ENCODE measurements at places on chromosomes 5 and 9.

DNA sequence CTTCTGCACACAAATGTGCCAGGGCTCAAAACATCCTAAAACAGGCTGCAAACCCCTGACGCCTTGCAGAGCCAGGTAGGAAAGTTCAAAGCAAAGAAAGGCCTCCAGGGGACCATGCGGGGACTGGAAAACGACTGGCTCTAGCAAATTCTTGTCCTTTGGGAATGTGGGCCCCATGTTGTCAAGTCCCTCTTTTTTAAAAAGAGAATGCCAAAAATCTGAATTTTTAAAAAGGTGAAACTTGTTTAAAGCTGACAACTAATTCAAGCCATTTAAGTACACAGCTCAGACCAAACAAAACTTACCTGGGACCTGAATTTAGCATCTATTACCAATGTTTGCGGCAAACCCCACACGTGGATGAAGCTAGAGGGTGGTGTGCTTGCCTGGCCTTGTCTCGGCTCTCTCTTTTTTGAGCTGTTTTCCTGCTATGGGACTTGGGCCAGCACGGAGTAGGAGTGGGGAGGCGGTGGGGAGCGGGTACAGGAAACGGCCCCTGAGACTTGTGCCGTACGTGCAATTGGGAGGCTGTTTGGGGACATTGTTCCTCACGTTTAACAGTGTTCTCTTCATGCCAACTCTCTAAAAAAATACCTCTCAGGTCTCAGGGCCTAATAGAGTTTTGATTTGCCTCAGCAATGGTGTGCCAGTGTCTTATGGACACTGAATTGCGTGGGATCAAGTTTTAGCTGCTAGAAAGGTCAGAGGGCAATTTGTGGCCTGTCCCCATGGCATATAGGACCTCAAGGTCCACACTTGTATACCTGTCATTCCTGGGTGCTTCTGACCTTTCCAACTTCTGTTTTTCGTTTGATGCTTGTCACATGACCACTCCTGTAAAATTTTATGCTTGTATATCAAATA is 15.1 kb upstream of the PHF19 start:
- no peak for DNase-seq

DNA sequence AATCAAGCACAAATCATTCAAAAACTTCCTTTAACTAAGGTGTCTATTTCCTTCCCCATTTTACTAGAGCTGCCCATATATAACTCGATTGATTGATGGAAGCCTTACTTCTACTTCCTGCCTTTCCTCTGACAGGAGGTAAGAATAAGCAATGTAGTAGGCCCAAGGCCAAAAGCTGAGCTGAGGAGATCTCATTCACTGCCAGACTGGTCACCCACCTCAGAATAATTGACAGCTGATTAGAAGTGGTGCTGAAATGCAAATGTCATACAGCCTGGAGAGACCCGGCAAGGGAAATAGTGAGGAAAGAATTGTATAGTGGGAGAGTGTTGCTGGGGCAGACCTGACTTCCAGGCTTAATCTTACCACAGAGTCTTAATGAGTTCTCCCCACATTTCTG is 239.9 kb downstream of the SAXO1 start:
- no peak for DNase-seq

DNA sequence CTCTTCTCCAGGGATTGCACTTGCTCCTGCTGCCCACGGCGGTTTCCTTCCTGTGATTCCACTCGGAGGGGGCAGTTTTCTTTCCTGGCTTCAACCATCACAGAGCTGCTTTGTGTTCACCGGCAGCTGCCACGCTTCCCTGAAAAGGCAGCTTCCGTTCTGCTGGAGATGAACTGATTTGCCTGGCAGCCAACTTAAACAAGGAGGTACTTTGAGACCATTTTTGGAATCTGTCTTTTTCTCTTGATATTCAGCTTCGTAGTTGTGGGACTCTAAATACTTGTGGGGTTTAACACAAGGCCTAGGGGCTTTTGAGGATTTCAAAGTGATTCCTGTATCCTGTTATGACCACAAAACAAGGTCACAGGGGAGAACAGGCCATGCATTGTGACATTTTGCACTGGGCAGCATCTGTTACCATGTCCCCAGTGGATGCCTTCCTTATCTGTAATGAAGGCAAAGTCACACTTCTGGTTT is 192.0 kb downstream of the MTRR start:
- no peak for DNase-seq

- no peak for DNase-seq
These were observed 18.7 kb upstream of the ICE1 start for GRCh38 chr5:5403741-5404140.

- no peak for DNase-seq
These were observed 253.1 kb upstream of the EDIL3 start for GRCh38 chr5:84637662-84638375.

- no peak for DNase-seq
These were observed 86.3 kb upstream of the IER5L start for GRCh38 chr9:129264388-129264787.

DNA sequence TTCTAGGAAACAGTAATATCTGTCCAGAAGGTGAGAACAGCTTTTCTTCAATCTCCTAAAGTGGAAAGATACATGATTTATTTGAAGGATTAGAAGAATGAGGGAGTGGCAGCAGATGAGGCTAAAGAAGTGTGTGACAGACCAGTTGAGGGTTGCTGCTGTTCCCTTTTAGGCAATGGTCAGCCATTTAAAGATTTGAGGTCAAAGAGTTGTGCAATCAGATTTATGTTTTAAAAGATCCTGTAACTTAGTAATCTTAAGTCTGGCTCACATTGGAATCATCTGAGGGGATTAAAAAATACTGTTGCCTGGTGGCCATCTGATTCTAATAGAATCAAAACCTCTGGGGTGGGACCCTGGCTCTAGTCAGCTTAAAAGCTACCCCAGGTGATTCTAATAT is 4.3 kb upstream of the SGCD start:
- no peak for DNase-seq

- DNase-seq, result no peak
These were observed 330.8 kb downstream of the FER start for GRCh38 chr5:109078448-109078847.

GRCh38 chr5:148376198-148376597 is 7.6 kb upstream of the FBXO38 start:
- DNase-seq, result no peak

DNA sequence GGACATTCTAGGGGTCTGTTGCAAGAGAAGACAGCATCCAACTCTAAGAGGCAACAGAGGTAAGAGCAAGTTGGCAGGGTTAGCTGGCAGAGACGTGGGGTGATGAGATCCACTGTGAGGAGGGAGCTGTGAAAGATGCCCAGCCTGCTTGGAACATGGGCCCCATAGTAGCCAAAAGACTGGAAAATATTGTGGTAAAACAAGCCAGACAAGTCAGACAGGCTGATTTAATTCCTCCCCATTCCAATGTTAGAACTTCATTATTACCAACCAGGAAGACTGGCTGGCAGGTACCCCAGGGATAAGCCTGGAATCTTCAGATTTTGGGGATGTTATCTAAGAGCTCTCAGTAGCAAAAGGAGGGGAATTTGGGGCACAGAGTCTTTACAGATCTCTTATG is 181.3 kb downstream of the SEC61B start:
- DNase-seq, result no peak

GRCh38 chr5:158737536-158738027 is 362.1 kb downstream of the EBF1 start:
- no peak for DNase-seq

DNA sequence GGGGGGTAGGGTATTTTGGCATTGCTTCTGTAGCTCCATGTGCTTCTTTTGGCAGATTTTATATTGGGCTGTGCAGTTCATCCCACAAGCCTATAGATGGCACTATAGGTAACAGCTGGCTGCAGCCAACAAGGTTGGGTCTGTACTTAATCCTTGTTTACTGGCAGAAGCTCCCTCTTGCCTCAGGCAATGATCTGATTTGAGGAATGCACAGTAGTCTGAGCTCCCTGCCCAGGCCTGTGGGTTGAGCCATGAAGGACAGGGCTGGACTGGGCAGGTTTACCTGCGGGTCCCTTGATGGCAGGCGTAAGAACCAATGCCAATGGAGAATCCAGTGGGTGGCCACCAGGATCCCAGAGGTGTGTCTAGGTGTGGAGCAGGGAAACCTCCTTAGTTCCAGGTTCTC is 11.7 kb upstream of the OR1J2 start:
- DNase-seq, result no peak

DNA sequence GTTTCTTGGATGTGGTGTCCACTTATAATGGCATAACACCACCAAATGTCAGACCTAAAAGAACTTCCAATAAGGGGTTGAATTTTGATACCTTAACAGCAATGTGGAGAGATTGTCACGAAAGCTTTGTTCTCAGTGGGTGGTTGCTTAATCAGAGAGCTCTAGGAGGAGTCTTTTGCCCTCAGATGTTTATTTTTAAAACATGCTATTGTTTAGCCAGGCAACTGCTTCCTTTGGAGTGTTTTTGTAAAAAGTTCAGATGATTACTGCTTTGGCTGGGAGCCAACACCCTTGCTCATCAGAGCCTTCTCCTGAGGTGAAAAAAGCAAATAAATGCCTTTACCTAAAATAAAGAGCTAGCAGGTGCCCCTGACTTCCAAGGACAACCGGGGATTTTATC is 65.0 kb downstream of the SLC1A1 start:
- DNase-seq, result no peak

DNA sequence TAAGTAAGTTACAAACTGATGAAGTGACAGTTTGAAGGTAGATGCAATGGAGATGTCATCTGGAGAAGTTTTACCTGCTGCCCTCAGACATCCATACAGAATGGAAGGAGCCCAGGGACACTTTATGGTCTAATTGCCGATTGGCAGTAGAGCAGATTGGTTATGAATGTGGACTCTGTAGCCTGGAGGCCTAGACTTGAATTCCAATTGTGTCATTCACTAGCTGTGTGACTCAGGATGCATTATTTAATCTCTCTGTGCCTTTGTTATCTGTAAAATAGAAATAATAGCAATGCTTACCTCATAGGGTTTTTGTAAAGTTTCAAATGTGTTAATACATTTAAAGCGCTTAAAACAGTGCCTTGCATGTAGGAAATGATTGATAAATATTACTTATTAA is 5.2 kb upstream of the TCERG1 start:
- no peak for DNase-seq

Measured in stimulated activated CD4-positive, alpha-beta T cell treated with anti-CD3 and anti-CD28 coated beads, Interleukin-1b, Interleukin-23, amount 100 ng/mL, for 1 hour (primary cell).